Caco-2 (cell line): ENCODE measurements at places on chromosomes 2 and 18. TPM values are rescaled to one million over a fixed set of nuclear protein-coding genes. Genes with fewer than 3 reads are reported as not detected.

DNA sequence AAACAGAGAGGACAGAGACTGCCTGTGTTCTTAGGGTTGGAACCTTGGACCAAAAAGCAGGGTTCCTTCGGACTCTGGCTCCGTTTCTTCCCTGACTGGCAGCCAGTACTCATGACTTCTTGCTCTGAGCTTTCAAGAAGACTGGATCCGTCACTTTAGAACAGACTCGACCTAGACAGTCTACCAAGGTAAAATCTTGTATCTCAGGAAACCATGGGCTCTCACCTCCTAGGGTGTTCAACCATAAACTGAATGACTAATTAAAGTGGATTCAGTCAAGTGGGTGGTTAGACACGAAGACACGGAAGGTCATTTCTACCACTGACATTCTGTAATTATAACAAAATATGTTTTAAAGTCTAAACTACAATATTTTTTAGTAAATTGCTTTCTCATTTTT, 153.8 kb upstream of the SLC39A10 start:
- DNase-seq, result no peak

ANKRD53 gene
- 0.16 and 0.28 TPM in 2 replicates for total RNA-seq

GRCh38 chr2:44267796-44268648, 7.3 kb upstream of the SLC3A1 start:
- DNase-seq, result no peak

GCG gene
- not detected in 2 replicates for total RNA-seq

GRCh38 chr2:135582383-135582782, 51.1 kb downstream of the R3HDM1 start:
- DNase-seq, result no peak

- DNase-seq, result no peak
These were observed 60.5 kb upstream of the PELI1 start for GRCh38 chr2:64204703-64205102.

TWIST2 gene
- total RNA-seq, result not detected in 2 replicates

- DNase-seq, result no peak
These were observed 43.4 kb downstream of the PLCL1 start for GRCh38 chr2:197847651-197848401.

GRCh38 chr18:1774261-1774660, 797.0 kb downstream of the METTL4 start:
- DNase-seq, result no peak

DNA sequence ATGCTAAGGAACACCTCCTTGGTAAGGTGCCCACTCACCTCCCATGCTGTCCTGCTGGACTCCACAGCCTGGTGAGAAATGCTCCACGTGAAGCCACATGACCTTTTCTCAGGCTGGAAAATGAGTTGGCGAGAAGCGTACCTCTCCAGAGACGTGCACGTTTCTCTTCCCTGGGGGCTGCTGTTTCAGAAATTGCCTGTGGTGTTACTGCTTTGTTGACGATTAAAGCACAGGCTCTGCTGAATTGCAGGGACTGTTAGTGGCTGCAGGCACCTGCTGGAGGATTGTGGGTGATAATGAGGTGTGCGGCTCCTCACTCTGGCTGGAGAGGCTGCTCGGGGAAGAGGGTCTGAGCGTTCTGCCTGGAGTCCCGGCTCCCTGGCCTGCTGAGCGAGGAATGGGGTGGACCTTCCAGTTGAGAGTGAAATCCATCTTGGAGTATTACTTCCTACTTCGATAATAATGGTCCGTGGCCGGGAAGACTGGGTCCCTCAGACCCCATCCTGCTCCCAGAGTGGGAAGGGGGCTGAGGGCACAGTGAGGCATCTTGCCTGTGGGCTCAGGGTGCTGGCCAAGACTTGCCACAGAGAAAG, 199.3 kb upstream of the HDAC4 start:
- DNase-seq, result no peak

FEV gene
- total RNA-seq, result not detected in 2 replicates

GRCh38 chr2:184272056-184272455, 326.3 kb upstream of the ZNF804A start:
- no peak for DNase-seq

- no peak for DNase-seq
These were observed 117.9 kb downstream of the TANC1 start for GRCh38 chr2:159086342-159086741.

DNA sequence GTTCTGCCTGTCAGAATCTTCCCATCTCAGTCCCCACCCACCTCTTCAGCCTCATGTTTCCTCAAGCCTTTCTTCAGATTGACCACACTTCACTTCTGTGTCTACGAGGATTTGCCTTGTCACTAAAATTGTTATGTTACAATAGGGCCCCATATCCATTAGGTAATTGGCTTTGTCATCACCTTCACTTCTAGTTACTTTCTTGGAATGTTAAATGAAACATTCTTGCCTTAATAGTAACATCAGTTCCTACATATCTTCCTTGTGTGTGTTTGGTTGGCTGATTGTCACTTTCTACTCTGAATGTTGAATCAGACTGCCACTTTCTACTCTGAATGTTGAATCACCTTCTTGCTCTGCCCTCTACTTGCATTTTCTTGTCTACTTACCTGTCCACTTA, 599.9 kb upstream of the NXPH2 start:
- no peak for DNase-seq

UGT1A10 gene
- total RNA-seq, result 0.77 and 1.0 TPM in 2 replicates

NEUROD1 gene
- total RNA-seq, result not detected in 2 replicates

PLCL1 gene
- 1.6 TPM in 2 replicates for total RNA-seq

- peak; percentile 72 for DNase-seq
These were observed 54.3 kb downstream of the PKDCC start for GRCh38 chr2:42102024-42102590.

PUS10 gene
- 10.0 and 12.1 TPM in 2 replicates for total RNA-seq

SKA1 gene
- 31.3 and 32.4 TPM in 2 replicates for total RNA-seq

DNA sequence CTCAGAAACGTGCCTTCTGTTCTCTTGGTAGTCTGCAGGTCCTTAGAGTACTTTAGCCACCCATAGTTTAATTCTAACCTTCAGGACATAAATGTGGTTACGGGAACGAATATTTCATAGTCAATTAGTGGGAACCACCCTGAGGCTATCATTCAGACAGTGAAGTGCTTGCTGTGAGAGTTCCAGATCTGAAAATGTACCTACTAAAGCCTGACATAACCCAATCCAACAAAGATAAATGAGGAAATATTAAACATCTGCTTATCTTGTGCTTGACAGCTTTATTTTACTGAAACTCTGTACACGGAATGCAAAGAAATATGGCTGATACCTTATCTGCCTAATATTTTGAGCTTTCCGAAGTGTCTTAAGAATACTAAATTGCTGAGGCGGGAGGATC, 43.0 kb downstream of the RAB27B start:
- no peak for DNase-seq

RIT2 gene
- total RNA-seq, result not detected in 2 replicates

GRCh38 chr18:58549814-58550339, 79.0 kb downstream of the ALPK2 start:
- peak; percentile 92 for DNase-seq

DNA sequence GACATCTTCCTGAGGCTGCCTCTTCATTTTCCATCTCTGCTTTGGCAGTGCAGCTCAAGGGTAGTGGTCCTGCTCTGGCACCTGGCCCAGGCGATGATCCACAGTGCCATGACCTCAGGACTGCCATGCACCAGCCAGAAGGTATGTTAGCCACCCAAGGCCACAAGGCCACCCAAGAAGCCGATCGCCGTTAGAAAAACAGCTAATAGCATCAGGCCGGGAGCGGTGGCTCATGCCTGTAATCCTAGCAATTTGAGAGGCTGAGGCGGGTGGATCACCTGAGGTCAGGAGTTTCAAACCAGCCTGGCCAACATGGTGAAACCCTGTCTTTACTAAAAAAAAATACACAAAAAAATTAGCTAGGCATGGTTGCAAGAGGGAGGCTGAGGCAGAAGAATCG, 28.4 kb upstream of the UGGT1 start:
- no peak for DNase-seq

AQP12A gene
- not detected in 2 replicates for total RNA-seq

- DNase-seq, result no peak
These were observed 254.6 kb downstream of the SH3BP4 start for GRCh38 chr2:235206399-235206798.

- no peak for DNase-seq
These were observed 1.3 kb upstream of the BAZ2B start for GRCh38 chr2:159617646-159618045.

GRCh38 chr18:37484983-37485834, 80.4 kb downstream of the CELF4 start:
- DNase-seq, result no peak
